BJ (cell line): ENCODE measurements at places on chromosomes 7 and 10.

DNA sequence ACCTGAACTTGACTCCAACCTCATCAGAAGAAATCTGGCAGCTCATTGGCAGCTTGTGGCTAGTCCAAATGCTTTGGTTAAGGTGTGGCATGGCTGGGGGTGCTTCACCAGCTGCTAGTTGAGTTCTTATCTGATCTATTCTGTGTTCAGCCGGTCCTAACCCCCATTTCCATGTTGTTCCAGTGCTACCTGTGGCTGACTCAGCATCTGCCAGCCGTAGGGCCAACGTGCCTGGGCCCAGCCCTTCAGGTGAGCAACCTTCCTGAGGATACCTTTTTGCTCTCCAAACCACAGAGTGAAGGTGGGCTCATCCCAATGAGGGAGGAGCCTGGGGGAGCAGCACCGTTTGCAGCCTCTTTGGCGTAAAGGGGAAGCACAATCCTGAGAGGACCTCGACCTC lies 46.8 kb upstream of the C10orf120 start:
- no peak for DNase-seq

- DNase-seq = no peak
These were observed 115.9 kb upstream of the DNAJB12 start for GRCh38 chr10:72470666-72471065.

- no peak for DNase-seq
These were observed 72.9 kb upstream of the OGDHL start for GRCh38 chr10:49834976-49835375.

DNA sequence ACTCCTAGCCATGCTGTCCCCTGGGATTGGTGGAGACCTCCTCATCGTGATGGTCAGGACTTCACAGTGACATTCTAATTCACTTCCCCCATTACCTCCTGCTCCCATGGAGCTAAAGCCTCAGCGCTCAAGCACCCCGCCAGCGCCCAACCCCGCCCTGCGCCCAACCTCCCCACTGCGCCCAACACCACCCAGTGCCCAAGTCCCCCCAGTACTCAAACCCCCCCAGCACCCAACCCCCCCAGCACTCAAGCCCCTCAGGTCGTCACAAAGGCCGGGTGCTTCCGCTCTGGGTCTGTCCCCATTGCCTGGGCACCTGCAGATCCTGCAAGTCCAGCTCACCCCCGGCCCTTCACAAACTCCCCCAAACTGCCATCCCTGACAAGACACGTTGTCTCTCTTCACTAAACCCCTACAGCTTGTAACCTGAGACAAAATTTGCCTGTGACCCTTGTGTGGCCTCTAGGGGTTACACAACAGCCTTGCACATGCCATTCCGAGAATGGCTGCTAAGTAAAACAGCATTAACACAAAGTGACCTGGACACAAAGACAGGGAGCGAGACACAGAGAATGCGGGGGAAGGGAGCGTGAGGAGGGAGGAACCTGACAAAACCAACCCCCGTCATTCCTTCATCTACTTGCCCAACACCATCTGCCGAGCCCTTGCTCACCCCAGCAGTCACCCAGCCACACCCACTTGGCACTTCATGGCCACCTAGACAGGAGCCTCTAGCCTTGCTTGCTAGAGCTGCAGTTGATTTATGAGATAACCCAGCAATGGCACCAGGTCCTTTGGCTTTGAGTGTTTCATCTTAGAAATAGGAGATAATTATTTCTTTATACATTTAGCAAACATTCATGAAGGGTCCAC lies 107.8 kb downstream of the ADARB2 start:
- DNase-seq = no peak

DNA sequence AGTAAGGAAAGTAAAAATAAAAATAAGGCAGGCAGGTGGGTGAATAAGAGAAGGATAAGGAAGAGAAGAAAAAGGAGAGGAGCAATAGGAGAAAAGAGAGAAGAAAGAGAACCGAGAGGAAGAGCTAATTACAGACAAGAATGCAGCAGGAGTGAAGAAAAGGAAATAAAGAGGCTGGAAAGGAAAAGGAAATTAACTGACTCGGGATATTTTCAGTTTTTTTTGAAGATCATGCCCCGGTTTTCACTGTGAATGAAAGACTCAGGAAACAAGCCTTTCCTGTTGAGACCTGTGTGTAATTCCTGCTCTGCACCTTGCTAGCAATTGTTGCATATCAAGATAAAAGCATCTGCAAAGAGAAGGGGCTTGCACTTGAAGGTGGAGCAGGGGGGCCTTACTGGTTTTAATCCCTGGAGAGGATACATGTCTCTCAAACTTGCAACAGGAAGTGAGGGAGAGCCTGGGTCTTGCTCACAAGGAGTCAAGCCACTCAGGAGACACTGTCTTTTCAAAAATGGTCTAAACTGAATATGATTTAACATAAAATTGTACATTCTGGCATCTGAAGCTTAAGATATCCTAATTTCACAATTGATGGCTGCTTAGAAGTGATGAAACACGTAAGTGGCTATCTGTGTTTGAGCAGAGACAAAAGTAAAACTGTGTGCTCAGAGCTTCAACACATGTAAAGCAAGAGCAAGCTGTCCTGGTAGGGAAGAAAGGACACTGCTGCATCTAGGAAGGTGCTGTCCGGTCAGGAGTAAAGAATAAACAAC lies 157.6 kb downstream of the FAM107B start:
- no peak for DNase-seq

DNA sequence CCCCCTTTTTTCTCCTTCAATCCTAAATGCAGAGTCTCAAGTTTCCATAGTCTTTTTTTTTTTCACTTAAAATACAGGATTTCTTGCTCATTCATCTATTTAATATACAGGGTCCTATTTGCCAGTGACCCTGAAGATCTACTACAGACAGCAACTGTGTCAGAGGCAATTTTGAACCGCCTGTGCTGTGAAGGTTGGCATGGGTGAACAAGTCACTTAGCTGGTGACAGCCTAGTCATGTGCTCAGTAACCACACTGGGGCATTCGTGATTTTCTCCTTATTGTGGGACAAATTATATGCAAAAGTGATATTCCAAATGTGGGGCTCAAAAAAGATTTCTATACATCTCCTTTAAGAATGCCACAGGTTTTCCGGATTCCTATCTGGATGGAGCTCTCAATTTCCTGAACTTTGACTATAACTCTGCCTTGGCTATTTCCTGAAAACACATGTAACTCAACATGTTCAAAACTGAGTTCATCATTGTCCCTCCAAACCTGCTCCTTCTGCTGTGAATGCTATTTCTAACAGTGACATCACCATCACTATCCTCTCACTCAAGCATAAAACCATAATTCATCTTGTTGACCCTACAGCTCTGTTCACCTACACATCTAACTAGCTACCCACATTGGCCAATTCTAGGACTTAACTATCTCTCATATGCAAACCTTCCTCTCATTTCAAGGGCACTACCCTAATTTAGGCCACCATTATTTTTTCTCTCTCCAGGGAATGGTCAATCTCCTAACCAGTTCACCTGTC lies 36.7 kb downstream of the CDK6 start:
- no peak for DNase-seq

DNA sequence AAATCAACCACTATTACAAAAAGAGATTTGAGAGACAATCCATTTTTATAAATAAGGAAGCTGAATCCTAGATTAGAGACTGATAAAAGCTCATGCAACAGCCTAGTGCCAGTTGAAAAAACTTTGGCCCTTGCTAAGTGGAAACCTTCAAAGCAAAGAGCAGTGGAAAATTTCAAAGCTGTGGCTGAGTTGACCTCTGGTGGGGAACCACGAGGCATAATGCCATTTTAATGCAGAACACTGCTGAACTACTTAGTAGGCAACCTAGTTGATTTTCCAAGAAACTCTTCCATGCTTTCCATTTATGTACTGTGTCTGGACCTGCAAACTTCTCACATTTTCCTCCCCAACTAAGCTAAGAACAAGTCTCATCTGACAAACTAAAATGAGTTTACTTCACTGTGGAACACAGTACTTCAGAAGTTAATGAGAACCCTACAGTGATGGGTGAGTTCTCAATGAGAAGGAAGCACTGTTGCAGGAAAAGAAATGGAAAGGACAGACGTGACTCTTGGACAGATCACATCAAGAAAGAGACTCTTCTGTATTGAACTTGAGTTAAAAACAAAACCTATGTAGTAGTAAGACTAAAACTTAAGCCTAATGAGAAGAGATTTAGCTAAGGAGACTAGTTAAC lies 19.5 kb downstream of the FZD9 start:
- DNase-seq = no peak

- DNase-seq = no peak
These were observed 65.6 kb upstream of the ZNF716 start for GRCh38 chr7:57384380-57384779.

DNA sequence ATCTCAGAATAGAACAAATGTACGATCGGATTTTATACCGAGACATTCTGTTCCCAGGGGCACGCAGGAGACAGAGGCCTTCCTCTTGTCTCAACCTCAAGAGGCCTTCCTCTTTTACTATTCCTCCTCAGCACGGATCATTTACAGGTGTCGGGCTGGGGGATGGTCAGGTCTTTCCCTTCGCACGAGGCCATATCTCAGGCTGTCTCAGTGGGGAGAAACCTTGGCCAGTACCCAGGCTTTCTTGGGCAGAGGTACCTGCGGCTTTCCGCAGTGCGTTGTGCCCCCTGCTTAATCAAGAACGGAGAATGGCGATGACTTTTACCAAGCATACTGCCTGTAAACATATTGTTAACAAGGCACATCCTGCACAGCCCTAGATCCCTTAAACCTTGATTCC lies 44.2 kb downstream of the FANK1 start:
- DNase-seq = no peak

DNA sequence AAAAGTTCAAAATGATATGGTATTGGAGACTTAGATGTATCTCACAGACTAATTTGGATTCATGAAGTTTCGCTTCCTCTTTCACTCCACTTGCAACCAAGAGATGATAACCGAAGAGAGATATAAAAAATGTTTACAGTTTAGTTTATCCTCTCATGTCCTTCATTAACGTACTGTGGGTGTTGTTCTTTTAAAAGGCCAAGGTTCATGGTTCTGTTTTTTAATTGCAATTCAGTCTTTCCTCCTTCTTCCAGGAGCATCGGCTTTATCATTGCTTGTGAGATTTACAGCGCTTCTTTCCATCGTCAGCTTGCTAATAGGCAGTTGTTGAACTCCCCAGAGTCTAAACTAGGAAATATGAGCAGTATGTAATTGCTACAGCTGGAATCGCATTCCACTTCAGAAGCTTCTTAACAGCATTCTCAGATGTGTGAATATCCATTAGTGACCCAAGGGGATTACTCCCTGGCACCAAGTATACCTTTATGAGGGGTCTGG lies 75.9 kb upstream of the HGF start:
- no peak for DNase-seq

- no peak for DNase-seq
These were observed 647 bp upstream of the NACAD start for GRCh38 chr7:45089341-45089891.

DNA sequence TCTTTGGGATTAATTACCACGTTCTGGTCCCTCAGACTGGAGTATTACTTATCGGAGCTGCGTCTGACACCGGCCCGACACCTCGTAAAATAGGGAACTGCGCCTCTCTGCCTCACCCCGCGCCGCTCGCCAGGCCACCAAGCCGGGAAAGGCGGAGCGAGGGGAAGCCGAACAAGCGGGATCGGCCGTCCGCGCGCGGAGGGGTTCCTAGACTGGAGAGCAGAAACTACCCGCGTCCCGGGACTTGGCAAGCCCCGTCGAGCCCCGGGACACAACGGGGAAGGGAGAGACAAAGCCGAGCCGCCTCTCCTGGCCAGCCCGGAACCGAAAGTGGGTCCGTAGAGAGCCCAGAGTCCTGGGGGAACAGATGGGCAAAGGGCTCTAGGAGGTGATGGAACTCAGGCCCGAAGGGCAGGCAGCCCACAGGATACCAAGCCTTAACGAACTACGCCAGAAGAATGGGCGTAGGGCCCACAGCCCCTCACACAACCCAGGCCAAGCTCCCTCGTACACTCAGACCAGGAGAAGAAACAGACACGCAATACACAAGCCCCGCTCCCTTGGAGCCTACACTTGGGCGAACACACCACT lies 6.5 kb downstream of the LBX1 start:
- no peak for DNase-seq

- DNase-seq = no peak
These were observed 124.8 kb downstream of the CPED1 start for GRCh38 chr7:121113288-121113687.

GRCh38 chr7:35593899-35594298 lies 101.0 kb downstream of the HERPUD2 start:
- no peak for DNase-seq

GRCh38 chr7:2666588-2667250 lies 21.3 kb upstream of the AMZ1 start:
- no peak for DNase-seq

DNA sequence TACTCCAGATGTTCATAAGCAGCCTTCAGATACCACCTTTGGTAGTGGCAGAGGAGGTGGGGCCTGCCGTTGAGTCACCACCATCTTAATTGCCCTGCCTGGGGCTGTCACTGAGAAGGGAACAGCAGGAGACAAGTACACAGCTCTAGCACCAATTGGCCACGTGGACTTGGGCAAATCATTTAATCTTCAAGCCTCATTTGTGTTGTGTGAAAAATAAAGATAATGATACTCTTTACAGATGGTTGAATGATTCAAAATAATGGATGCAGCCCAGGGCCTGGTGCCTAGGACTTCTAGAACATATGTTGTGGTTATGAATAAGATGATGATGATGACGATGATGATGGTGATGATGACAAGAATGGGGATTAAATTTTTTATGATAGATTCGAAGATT lies 111.9 kb upstream of the ADAM12 start:
- no peak for DNase-seq

GRCh38 chr7:151243408-151244195 lies 4.9 kb downstream of the SMARCD3 start:
- no peak for DNase-seq

GRCh38 chr10:124725171-124725631 lies 19.0 kb downstream of the FAM53B start:
- DNase-seq = no peak

GRCh38 chr7:43570688-43571365 lies 12.1 kb upstream of the STK17A start:
- DNase-seq = no peak

DNA sequence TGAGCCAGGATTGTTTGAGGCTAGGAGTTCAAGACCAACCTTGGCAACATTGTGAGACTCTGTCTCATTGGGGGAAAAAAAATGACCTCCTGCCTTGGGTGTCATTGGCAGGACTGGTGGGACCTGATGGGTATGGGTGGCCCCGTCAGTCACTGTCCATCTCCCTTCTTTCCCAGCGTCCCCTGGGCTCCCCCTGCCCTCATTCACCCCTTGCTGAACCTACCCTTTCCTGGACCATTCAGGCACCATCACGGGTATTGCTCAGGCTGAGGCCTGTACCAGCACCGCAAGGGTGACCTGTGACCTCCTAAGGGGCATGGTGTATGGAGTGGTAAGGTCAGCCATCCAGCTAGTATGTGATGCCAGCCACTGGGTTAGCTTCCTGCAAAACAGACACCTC lies 19.4 kb downstream of the ASL start:
- DNase-seq = no peak
